Tibial nerve (tissue), 4 donors: ENCODE measurements at places on chromosomes 3 and 15. TPM values are rescaled to one million over a fixed set of nuclear protein-coding genes. Genes with fewer than 3 reads are reported as not detected.

- DNase-seq: no peak
- no peaks in the 10 kb centered on the region for H3K36me3 ChIP-seq
- no peak overlapping the region for H3K4me3 ChIP-seq
These were observed 18.0 kb downstream of the ICE2 start for GRCh38 chr15:60460931-60461330.

KNG1 gene
- total RNA-seq: not detected

DNA sequence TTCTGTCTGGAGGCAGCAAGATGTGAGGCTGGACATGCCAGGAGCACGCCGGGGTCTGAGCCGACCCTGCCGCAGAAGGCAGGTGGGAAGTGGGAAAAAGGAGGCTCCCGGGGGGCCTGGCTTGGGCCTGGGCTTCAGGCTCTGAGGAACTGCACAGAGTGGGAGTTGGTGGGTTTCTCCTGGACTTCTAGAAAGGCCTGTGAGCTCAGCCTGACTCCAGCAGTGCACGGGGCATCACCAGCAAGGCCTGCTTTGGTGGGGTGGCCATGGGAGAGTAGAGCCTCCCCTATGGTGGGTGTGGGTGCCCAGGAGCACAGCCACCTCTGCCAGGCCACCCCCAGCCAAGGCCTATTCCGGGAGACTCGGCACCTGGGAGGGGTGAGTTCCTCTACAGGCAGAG lies 18.1 kb upstream of the SLC41A3 start:
- H3K4me3 ChIP-seq: no peak overlapping the region
- no peak overlapping the region for H3K27ac ChIP-seq
- no peak for DNase-seq
- H3K4me1 ChIP-seq: peaks cover 13% of the 10 kb centered on the region
- H3K27me3 ChIP-seq: no peaks in the 10 kb centered on the region

- H3K4me3 ChIP-seq: no peak overlapping the region
- no peaks in the 10 kb centered on the region for H3K27me3 ChIP-seq
- no peak overlapping the region for H3K27ac ChIP-seq
- H3K36me3 ChIP-seq: no peaks in the 10 kb centered on the region
These were observed 66.4 kb downstream of the DCUN1D1 start for GRCh38 chr3:182913889-182914288.

GRCh38 chr15:39192351-39192750 lies 388.5 kb upstream of the THBS1 start:
- no peaks in the 10 kb centered on the region for H3K27me3 ChIP-seq
- peak overlapping the region; percentile 53 for H3K27ac ChIP-seq
- H3K4me1 ChIP-seq: no peaks in the 10 kb centered on the region
- H3K4me3 ChIP-seq: no peak overlapping the region
- H3K36me3 ChIP-seq: no peaks in the 10 kb centered on the region
- DNase-seq: no peak

GRCh38 chr3:190526787-190527762 lies 13.2 kb downstream of the IL1RAP start:
- H3K4me1 ChIP-seq: no peaks in the 10 kb centered on the region
- H3K36me3 ChIP-seq: no peaks in the 10 kb centered on the region
- H3K4me3 ChIP-seq: no peak overlapping the region
- DNase-seq: no peak
- H3K27ac ChIP-seq: no peak overlapping the region

GRCh38 chr15:89203705-89204273 lies 17.6 kb downstream of the RLBP1 start:
- H3K27me3 ChIP-seq: no peaks in the 10 kb centered on the region
- no peak for DNase-seq
- no peak overlapping the region for H3K4me3 ChIP-seq

- peaks cover 16% of the 10 kb centered on the region for H3K4me1 ChIP-seq
- H3K27me3 ChIP-seq: no peaks in the 10 kb centered on the region
- no peak overlapping the region for H3K4me3 ChIP-seq
- no peaks in the 10 kb centered on the region for H3K36me3 ChIP-seq
- H3K27ac ChIP-seq: no peak overlapping the region
- no peak for DNase-seq
These were observed 27.2 kb upstream of the GLCE start for GRCh38 chr15:69132977-69133861.
